ENCODE measurements at places on chromosomes 2 and 18.

GRCh38 chr2:112917856-112918255 lies 6.9 kb downstream of the IL37 start:
- DNase-seq = no peak

- DNase-seq = no peak
These were observed 116.6 kb upstream of the RBBP8 start for GRCh38 chr18:22816266-22817176.

DNA sequence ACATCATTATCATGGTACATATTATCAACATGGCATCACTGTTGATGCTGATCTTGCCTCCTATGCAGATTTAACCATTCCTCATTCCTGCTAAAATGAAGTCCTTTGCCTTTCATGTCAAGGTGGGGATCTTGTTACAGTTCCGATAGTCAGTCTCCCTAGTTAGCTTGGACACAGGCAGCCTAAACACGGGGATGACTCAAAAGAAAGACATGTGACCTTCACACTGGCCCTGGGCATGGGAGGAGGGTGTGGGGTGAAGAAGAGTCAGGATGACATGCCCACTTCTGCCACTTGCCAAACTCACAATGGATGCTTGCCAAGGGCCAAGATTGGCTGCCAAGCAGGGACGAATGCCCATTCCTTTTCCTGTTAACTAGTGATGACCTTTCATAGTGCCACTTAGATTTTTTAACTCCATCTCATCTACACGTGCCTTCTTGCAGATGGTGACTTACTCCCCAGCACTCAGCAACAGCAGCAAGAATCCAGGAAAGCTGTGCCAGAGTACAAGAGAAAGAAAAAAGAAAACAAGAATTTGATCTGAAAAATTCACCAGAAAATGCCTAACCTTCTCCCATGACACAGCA lies 13.9 kb upstream of the SLC1A4 start:
- DNase-seq = peak; percentile 92

GRCh38 chr2:26033270-26033817 lies 540 bp upstream of the RAB10 start:
- peak; percentile 83 for DNase-seq

- DNase-seq = peak; percentile 16
These were observed 476 bp downstream of the STRN start for GRCh38 chr2:36965751-36966369.

DNA sequence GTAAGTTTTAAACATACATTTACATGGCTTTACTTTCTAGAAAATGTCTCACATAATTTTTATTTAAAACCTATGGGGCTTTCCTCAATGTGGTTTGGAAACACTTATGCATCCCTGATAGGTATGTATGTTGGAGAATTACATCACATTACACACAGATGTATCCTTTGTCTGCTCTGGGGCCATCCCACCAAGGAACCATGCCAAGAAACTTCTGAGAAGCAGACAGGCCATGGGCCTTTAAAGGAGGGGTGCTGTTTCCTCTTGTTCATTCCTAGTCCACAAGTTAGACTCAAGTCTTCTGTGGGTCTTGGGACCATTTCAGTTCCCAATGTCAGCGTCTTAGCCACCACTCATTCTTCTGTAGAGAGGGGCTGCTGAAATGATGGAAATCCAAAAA lies 162.0 kb upstream of the SETBP1 start:
- DNase-seq = peak; percentile 22

DNA sequence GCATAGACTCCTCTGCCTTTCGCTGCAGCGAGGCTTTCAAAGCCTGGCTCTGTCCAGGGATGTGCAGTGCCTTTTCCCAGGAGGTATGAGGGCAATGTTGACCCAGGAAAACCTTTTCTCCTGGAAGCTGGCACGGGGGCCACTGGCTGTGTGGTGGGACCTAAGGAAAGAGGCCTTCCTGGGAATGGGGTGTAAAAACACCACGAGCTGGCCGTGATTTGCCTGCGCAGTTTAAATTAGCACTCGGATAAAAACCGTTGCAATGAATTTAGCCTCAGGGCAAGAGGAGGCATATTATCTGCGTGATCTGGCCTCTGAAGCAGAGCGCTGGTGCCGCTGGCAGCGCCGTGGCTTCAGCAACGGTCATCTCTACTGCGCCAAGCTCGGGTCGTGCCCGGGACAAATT lies 3.0 kb downstream of the OSR1 start:
- peak; percentile 39 for DNase-seq

- no peak for DNase-seq
These were observed 30.4 kb downstream of the CYTIP start for GRCh38 chr2:157413326-157414035.

GRCh38 chr2:170217778-170218251 lies 39.9 kb downstream of the MYO3B start:
- no peak for DNase-seq

All from fibroblast of skin of back (primary cell).